Osteoblast (primary cell): ENCODE measurements at places on chromosomes 7 and 10. TPM values are rescaled to one million over a fixed set of nuclear protein-coding genes. Genes with fewer than 3 reads are reported as not detected.

Gene ATP6V0E2
- 27.9 and 28.3 TPM in 2 replicates for total RNA-seq

Gene FRAT2
- 8.0 and 9.4 TPM in 2 replicates for total RNA-seq

Gene CARD11
- under 0.01 TPM in 1 of 2 replicates, not detected in the other for total RNA-seq

Gene UPP1
- 30.4 and 35.5 TPM in 2 replicates for total RNA-seq

Gene ORC5
- 22.1 and 25.6 TPM in 2 replicates for total RNA-seq

Gene CFAP58
- total RNA-seq: 0.36 and 0.59 TPM in 2 replicates

Gene UCMA
- not detected in 2 replicates for total RNA-seq

DNA sequence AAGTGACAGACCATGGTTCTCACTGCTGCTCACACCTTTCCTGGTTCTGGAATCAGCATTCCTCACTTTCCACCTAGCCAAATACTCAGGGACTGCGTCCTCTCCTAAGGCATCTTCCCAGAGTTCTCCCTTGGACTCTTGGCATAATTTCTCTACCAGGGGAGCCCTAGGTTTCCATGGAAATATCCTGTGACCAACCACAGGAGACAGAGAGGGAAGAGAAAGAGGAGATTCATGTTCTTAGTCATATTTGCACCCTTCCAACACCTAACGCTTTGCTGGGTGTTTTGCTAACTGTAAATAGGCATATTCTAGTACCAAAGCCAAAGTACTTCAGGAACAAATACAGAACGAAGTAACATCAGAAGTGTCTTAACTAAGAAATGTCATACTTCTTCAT is 28.6 kb downstream of the DENND11 start:
- DNase-seq: peak; percentile 35

DNA sequence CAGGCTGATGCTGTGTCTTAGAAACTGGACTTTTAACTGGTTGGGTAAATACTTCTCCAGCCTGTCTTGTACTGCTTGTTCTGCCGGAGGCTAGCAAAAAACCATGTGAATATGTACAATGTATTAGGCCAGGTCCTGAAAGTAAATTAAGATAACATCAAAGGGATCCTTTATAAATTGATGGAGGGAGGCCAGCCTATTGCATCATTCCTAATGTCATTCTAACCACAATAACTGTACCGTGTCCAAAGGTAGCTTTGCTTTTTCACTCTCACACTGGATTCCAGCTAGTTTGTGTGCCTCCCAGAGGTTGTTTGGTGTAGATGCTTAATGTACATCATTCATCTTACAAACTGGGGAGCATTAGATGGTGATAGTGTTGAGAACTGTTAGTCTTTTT is 91.2 kb upstream of the SEM1 start:
- DNase-seq: no peak

DNA sequence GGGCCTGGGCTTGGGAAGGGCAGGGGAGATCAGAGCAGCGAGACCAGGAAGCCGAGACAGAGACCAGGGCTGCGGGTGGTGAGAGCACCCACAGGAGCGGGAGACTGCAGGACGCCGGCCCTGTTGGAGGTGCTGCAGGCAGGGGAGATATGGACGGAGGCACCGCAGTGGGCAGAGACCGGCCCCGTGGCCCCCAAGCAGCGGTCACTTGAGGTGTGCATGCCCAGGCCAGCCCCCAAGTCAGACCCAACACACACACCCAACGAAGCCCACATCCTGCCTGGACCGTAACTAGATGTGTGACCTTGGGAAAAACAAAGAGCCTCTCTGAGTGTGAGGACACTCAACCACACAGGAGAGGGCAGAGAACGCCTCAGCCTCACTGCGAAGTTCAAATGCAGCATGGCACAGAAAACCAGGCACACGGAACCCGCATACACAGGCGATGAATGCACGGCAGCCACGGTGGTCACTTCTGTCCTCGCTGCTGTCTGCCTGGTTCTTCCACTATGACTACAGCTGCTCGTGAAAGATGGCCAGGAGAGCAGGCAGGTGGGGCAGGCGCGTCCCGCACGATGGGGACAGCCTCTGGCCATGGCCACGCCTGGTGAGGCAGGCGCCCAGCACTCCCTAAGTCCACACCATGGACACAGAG is 214.7 kb downstream of the MAD1L1 start:
- DNase-seq: peak; percentile 88

DNA sequence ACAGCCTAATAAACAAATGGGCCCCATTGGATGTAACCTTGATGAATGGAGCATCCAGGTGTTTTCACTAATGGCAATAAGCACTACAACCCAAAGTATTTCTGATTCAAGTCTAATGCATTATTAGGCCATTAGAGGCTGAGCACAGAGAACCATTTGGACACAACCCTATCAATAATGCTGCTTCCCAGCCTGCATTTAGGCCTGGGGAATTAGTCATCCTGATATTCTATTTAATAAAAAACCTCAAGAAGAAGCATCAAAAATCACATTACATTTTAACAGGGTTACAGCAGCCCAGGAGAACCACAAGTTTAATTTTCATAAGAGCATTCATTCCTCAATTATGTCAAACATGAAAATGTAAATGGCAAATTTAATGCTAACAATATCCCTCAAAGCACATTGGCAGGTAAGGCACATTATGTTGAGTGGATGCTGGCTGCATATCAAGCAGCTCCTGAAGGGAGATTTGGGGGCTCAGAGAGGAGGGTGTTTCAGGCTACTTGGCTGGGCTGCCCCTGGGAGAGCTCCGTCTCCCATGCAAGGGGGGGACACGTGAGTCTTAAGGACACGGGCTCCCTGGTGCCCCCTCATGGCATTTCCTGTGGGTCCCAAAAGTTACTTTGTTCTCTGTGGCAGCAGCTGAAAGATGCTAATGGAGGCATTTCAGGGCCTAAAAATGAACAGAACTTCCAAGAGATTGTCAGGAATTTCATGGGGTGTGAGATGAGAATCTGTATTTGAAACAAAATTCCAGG is 143.4 kb downstream of the HERPUD2 start:
- DNase-seq: no peak

DNA sequence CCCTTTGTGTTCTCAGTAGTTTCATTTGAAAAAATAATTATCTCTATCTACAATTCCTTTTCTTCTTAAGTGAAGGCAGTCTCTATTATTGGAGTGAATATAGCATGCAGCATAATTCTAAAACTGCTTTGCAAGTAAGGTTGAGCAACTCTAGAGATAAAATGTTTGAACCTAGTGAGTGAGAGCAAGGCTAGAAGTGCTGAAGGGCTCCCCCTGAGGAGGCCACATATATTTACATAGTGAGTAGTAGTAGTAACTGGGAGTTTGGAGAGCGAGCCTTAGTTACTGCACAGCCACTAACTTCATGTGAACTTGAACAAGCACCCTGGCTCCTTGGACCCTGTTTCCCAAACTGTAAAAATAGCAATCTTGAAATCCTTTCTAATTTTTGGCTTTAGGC is 141.5 kb upstream of the DKK1 start:
- DNase-seq: no peak

- DNase-seq: no peak
Measured at GRCh38 chr7:10655031-10655430, 318.6 kb upstream of the PHF14 start.

GRCh38 chr10:24278176-24278889 is 69.4 kb downstream of the KIAA1217 start:
- DNase-seq: no peak

DNA sequence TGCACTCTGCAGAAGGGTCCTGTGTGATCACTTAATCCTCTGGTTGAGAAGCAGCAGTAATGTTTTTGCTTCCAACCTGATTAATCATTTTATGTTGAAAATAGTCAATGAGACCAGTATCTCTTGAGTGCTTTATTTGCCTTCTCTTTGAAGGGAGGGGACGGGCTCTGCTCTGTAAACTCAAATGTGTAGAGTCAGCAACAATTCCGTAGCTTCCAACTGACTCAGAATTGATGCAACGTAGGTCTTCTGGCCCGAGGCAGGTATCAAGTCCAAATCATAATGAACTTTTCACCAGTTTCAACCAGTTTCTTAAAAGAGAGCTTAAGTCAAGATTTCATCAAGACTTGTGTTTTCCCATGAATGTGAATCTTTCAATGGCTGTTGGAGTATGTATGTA is 26.3 kb downstream of the GUSB start:
- DNase-seq: no peak

GRCh38 chr10:110410329-110411046 is 87.2 kb upstream of the DUSP5 start:
- DNase-seq: peak; percentile 94

GRCh38 chr7:108004220-108005142 is 1.5 kb upstream of the LAMB1 start:
- DNase-seq: peak; percentile 85

DNA sequence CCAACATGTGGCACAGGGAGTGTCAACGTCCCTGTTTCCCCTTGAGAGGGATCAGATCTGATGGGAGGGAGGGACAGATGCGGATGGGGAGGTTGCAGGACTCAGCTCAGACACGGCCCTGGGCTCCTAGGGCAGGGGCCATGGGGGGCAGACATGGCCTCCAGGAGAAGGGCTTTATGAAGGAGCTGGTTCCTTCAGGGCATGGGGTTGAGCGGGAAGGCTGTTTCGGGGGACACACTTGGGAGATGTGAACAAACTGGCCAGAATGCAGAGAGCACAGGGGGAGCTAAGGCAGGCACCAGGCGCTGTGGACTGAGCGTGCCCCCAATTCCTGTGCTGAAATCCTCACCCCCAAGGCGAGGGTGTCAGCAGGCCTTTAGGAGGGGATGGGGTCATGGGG is 581.9 kb upstream of the FOXK1 start:
- DNase-seq: no peak

DNA sequence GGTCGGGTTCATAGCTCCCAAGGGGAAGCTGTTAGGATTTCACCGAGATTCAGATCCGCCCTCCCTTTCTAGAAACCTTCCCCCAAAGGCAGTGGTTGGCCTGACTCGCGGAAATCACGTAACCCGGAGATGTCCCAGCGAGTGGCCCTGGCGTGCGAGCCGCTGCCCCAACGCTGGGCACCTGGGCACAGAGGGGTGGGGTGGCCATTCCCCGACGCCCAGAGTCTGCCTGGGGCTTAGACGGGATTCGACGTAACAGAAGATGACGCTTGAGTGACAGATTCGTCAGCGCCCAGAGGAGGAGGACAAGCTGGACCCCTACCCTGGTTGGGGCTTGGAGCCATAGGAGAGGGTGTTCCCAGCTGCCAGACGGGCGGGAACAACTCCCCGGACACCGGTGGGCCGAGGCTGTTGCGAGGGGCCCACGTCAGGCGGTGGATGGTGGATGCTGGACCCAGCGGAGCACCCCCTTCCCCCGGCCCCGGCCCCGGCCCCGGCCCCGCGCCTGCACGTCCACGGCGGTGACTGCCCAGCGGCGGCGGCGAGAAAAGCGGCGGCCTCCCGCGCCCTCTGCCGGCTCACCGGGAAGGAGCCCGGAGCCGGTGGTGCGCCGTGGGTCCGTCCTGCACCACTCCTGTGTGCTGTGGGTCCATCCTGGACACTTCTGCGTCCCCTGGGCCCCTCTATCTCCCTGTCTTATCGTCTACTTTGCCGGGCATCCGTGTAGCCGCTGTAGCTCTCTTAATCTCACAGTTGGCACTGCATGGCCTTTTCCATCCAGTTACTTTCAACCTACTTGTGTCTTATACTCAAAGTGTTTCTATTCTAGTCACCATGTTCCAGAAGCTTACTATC is 35.4 kb upstream of the KNDC1 start:
- peak; percentile 99 for DNase-seq

DNA sequence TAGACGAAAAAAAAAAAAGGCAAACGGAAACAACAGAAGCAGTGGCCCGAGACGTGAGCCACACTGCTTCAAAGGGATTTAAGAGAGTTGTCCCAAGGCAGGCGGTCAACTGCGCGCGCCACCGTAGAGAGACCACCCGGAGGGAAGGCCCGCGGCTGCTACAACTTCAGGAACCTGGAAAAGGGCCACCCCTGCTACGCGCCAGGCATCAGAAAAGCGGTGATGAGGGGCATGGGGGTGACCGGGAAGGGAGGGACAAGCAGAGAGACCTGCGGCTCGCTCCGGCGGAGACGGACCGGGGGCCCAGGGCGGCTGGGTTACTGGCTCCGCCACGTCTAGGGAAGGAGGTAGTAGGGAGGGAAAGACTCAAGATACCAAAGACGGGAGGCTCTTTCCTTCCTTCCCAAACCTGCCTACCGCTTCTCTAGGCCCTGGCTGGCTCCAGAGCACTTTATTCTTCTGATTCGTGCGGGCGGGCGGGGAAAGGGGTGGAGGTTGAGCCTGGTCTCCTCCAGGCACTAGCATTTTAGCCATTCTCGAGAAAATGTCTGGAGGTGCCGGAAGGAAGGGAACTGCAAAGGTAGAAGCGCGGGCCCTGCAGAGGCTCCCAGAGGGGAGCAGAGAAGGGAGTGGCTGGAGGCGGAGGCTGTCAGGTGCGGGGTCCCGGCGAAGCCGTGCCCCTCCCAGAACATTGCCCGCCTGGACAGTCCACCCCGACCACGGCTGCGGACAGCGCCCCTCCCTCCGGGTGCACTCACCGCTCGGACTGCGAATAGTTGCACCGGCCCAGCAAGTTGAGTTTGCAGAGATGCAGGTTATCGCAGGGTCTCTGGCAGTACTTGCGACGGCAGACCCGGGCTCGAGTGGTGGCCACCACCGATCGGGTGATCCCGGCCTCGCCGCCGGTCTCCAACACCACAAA is 993 bp downstream of the ZC3HAV1 start:
- peak; percentile 90 for DNase-seq

DNA sequence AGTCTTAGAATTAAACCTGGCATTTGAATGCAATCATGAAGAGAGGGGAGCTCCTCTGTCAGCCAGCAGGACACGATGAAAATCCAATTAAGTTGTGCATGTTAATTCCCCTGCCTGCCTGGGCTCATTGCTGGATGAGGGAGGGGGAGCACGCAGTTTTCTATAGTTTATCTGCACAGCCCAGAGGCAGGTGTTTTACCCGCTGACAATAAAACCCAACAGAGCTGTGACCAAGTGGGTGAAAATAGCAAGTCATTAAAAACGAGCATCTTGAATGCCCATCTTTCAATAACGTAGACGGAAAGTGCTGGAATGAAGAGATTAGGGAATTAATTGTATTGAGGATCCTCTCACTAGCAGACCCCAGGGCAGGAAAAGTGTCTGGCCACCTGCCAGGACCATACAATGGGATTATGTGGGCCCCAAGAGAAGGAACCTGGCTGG is 100.1 kb upstream of the FAM20C start:
- DNase-seq: no peak

DNA sequence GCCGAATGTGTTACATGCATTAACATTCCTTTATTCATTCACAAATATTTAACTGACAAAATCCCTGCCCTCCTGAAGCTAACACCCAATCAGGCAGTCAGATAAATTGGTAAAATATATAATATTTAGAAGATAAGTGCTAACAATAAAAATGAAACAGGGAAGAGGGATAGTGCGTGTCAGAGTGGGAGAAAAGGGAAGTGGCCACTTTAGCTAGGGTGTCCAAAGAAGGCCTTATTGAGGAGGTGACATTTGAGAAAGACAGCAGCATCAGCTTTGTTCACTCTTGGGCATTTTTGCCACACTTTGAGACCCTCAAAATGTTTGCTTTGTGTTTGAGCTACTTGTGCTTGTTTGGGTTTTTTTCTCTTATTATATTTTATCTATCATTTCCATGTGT is 317.8 kb downstream of the SNX13 start:
- DNase-seq: no peak
